ENCODE measurements at places on chromosomes 7 and 10.

DNA sequence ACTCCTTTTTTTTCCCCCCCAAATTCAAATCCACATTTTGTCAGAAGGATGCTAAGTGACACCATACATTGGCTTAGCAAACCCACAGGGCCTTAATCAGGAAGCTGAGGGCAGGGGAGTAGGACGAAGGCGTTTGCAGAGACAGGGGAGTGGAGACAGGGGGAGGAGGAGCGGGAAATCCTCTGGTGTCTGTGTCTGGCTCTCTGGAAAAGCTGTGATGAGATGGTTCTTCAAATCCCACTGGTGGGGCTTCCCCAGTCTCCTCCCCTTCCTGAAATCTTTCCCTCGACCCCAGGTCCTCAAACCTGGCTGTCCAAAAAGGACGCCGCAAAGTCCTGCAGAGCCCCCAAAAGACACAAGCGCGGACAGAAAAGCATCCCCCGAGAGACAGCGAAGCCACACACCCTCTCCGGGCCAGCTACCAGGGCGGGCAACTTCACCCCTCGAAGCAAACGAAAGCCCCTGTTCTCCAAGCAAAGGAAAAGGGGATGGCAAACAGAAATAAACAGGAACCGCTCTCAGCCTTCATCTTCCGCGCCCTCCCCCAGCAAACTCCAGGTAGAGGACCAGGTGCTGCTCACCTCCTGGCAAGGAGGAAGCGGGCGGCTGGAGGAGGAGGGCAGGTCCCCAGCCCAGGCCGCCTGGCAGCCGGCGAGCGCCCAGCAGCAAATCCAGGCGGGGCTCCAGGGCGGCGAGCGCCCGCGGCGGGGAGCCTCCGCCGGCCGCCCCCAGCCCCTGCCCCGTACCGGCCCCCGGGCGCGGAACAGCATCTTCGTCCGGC, 520 bp downstream of the ELAPOR2 start:
- peak; percentile 9 for DNase-seq

GRCh38 chr7:76155938-76156337, 45.8 kb upstream of the SRRM3 start:
- DNase-seq, result no peak

DNA sequence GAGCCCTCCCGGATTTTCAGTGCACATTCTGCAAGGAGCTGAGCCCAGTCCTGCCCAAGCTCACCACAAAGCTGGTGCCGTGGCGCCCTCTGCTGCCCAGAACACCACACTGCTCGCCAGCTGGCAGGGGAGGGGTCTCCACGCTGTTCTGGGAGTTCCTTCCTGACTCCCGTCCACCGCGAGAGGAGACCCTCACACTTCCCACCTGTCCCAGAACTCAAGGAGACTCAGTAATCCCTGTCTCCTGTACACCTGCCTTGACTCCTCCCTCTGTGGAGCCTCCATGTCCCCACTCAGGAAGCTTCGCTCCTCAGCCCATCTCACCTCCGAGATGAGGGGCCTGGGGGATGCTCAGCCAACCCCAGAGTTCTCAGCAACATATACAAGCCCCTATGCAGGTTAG, 11.3 kb downstream of the C10orf105 start:
- peak; percentile 50 for DNase-seq

DNA sequence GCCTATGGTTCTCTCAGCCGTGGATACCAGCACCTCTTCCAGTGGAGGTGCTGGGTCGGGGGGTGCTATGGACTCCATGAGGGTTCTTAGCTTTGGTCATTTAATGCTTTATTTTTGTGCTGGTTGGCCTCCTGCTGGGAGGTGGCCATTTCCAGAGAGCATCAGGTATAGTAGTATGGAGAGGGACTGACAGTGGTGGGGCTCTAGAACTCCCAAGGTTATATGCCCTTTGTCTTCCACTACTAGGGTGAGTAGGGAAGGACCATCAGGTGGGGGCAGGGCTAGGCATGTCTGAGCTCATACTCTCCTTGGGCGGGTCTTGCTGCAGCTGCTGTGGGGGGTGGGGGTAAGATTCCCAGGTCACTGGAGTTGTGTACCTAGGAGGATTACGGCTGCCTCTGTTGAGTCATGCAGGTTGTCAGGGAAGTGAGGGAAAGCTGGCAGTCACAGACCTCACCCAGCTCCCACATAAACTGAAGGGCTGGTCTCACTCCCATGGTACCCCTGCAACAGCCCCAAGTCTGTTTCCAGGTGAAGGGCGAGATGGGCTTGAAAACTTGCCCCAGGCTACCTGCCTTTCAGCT, 763.2 kb upstream of the LRRTM3 start:
- no peak for DNase-seq

- DNase-seq, result no peak
These were observed 86.0 kb downstream of the CH25H start for GRCh38 chr10:89120931-89121763.

- DNase-seq, result no peak
These were observed 4.6 kb upstream of the NOBOX start for GRCh38 chr7:144408121-144408520.

- no peak for DNase-seq
These were observed 16.7 kb downstream of the ELN start for GRCh38 chr7:74044366-74045350.

GRCh38 chr10:72260976-72261783, 12.5 kb upstream of the DDIT4 start:
- peak; percentile 65 for DNase-seq

GRCh38 chr10:101303087-101303703, 50.8 kb upstream of the BTRC start:
- no peak for DNase-seq

DNA sequence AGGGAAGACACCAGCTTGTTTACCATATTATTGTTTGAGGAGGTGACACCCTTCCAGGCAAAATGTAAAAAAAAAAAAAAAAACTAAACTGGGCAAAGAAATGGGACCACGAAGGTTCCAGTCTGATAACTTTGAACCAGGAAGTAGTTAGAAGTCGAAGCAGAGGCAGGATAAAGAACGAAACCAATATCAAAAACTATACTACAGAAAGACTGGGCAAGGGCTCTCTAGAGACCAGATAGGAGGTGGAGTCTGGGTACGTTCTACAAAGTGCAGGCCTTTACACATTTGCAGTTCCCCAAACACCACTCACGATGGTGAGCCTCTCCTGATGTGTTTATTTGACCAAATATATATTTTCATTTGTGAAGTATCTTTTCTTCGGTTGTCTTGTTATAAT, 125.7 kb upstream of the CDK1 start:
- no peak for DNase-seq

- no peak for DNase-seq
These were observed 32.8 kb upstream of the TAS2R16 start for GRCh38 chr7:123028339-123028738.

DNA sequence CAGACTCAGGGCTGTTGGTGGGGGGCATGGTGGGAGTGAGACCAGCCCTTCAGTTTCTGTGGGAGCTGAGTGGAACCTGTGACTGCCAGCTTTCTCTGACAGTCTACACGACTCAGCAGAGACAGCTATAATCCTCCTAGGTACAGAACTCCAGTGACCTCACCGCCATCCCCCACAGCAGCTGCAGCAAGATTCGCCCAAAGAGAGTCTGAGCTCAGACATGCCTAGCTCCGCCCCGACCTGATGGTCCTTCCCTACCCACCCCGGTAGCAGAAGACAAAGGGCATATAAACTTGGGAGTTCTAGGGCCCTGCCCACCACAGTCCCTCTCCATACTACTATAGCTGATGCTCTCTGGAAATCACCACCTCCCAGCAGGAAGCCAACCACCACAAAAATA, 500.1 kb downstream of the ETV1 start:
- no peak for DNase-seq

- no peak for DNase-seq
These were observed 116.5 kb upstream of the KCND2 start for GRCh38 chr7:120156476-120156875.

- DNase-seq, result no peak
These were observed 8.5 kb downstream of the CASP2 start for GRCh38 chr7:143296686-143297085.

GRCh38 chr7:37418381-37418780, 30.3 kb downstream of the ELMO1 start:
- DNase-seq, result no peak

GRCh38 chr10:69867699-69868558, 66.2 kb downstream of the COL13A1 start:
- DNase-seq, result no peak

DNA sequence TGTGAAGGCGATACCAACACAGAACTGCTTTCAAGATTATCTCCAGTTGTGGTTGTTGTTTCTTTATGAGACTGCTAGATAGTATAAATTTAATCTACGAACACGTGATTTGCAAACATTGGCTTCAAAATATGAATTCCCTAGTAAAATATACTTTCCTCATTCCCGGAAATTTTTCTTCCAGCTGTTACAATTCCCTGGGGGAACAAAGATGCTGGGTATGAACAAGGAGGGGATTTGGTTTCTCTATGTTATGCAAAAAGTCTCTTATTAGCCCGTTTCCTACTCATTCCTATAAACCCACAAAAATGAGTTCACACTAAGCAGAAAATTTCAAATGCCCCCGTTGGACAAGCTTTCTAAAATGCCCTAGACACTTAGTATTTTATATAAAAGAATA, 928.3 kb downstream of the CNTNAP2 start:
- no peak for DNase-seq

DNA sequence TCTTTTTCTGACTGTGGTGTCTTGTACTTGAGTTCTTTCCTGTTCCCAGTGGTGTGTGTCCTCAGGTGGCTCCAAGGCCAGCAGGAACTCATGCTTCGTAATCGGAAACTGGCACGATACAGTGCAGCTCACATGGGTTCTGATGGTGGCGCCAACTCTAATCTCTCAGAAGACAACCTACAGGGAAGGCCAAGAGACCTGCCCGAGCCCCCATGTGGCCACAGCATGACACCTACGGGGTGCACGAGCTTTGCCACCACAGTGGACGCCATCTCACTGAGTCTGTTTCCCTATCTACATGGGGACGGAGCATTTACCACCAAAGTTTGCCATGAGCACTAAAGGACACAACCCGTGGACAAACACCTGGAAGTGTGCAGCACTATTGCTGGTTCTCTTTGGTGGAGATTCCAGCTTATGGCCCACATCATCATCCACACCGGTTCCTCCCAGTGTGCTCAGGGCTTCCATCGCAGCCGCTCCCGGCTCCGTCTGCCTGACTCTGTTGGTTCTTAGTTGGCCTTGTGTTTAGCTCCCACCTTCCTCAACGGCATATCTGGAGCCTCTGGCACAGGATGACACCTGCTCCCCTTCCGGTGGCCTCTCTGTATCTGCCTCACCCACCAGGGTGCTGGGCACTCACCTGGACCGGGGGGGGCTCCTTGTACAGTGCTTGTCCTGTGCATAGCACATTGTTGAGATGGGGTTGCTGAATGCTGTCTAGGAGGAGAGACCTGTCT, 586.6 kb upstream of the MKI67 start:
- no peak for DNase-seq

GRCh38 chr10:45308707-45309106, 6.7 kb downstream of the OR13A1 start:
- no peak for DNase-seq

DNA sequence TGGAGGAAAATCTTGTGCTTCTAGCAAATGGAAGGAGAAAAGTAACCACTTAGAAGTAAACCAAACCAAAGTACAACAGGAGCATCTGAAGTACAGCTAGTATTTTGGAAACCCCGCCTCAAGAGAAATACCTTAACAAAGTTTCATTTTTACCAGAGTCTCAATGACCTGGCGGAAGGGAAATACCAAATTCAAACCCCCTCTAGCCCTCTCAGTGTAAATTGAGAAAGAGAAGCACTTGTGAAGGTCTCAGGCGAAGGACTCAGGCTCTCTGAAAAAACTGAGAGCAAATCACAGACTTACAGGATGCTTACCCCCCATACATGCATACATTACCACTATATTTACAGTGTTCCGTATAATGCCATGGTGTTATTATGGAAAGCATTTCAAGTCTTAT, 70.1 kb downstream of the ZPBP start:
- no peak for DNase-seq

- DNase-seq, result no peak
These were observed 19.2 kb downstream of the ADAP1 start for GRCh38 chr7:935164-935873.

DNA sequence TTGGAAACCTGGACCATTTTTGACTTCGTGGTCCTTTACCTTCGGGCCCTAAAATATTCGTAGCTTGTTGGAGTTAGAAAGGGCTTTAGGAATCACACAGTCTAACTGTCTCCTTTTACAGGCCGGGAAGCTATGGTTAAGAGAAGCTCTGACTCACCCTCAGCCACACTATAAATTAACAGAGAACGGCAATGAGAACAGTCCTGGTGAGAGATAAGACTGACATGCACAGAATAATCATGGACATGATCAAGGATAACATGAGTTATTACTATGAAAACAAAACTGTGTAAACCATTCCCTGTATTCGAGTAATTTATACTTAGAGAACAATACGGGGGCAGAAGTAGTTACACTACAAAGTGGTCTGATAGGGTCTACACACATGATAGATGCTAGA, 162.5 kb upstream of the MALRD1 start:
- no peak for DNase-seq

DNA sequence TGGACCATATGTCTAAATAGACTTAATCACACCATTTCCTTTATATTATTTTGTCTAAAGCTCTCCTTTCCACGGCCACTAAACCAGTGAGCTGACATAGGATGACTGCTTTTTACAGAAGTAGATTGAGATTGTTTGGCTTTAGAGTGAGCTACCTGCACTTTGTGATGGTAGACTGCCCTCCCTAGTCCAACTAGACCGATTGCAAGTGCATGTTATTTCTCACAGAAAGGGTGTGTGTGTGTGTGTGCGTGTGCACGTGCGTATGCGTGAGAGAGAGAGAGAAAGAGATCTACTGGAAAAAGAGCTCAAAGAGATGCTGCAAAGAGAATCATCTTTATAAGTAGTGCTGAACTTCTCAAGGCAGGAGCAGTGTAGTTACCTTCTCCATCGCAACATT, 60.7 kb downstream of the VCL start:
- peak; percentile 15 for DNase-seq

DNA sequence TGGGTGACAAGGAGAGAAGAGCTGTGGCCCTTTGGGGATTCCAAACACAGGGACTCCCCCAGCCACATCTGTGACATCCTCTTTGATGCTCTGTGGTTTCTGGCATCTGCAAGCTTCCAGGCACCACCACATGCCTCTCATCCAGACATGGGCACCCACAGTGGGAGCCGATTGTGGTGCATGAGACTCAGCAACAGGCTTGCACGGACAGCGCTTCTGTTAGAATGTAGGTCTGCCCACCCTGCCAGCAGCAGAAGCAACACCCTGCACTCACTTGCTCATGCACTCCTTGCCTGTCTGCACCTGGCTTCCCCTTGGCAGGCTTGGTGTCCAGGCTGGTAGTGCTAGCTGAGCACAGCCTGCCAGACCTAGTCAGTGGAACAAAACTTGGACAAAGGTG, 735.0 kb upstream of the ZWINT start:
- no peak for DNase-seq

- no peak for DNase-seq
These were observed 73.3 kb downstream of the ARID5B start for GRCh38 chr10:61974601-61975390.

- no peak for DNase-seq
These were observed 164.3 kb downstream of the BAMBI start for GRCh38 chr10:28841625-28842024.

Data from central memory CD4-positive, alpha-beta T cell (primary cell).